ENCODE measurements at places on chromosomes 13 and 19.

GRCh38 chr13:111288276-111288675, 32.2 kb upstream of the TEX29 start:
- no peak for DNase-seq

- DNase-seq = no peak
Observed at GRCh38 chr19:18282788-18283141, 1.3 kb upstream of the JUND start.

GRCh38 chr13:62309904-62310303, 894.3 kb upstream of the PCDH20 start:
- no peak for DNase-seq

DNA sequence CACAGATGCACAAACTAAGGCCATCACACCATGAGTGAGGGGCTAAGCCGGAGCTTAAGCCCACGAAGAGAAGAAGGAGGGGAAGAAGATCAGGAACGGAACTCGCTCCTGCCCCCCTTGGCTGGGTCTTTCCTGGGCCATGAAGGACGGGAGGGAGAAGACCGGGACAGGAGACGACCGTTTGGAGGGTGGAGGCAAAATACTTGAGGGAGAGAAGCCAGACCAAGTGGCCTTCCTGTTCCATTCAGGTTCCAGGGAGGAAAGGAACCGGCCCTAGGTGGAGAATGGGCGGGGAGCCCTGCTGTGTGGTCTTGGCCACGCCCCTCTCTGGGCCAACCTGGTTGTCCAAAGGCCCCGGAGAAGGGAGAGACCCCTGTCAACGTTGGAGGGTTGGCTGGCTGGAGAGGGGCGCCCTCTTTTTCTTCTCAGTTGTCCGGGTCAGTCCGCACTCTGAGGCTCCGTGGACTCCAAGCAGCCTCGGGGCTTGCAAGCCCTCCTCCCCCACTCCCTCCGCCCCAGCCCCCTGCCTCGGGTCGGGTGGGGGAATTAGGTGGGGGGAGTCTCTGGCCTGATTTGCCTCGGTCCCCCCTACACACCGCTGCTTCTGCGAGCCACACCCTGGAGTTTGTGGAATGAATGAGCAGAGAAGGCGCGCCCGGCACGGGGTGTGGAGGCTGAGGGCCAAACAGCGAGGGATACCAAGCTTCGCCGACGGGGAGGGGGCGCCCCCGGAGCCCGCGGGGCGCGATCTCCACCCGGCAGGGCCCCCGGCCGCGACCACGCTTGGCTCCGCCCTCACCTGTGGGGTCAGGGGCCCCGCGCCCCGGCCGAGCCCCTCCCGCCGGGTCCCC, 757 bp downstream of the FBN3 start:
- no peak for DNase-seq

GRCh38 chr19:29371251-29372090, 154.3 kb upstream of the VSTM2B start:
- no peak for DNase-seq

DNA sequence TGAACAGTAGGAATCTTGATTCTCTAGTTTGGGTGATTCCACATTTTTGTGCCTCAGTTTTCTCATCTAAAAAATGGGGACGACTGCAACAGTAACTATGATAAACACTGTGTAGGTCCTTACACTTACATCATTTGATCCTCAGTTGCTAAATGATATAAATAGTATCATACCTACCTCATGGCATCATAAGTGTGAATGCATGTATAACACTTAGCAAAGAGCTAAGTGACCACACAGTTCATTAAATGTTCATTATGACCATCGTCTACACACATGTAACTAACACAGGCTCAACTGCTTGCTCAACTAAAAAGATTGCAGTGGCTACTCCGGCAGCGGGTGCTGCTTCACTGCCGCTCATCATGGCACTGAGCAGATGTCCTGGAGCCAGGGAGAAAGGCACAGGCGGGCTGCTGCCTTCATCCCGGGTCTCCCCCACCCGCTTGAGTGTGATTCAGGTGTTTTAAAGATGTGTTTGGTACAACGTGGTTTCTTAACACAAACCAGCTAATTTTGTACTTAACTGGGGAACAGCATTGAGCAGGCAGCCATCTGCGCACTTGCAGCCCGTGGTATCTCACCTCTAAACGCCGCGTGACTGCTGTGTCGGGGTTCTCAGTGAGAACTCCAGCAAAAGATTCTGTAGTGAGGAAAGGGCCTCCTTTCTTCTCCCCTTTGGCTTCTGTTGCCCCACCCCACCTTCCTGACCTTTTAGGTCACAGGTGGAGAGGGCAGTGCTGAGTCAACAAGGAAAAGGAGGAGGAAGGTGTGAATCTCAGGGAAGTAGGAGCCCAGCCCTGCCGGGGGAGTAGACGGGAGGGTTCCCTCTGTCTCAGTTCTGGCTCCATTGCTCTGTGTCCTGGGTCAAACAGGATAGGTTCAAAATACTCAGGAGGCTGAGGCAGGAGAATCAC, 11.7 kb upstream of the ACTN4 start:
- DNase-seq = no peak

- no peak for DNase-seq
Observed at GRCh38 chr13:79593121-79593520, 112.2 kb downstream of the NDFIP2 start.

- DNase-seq = no peak
Observed at GRCh38 chr13:85108356-85108755, 690.9 kb downstream of the SLITRK6 start.

DNA sequence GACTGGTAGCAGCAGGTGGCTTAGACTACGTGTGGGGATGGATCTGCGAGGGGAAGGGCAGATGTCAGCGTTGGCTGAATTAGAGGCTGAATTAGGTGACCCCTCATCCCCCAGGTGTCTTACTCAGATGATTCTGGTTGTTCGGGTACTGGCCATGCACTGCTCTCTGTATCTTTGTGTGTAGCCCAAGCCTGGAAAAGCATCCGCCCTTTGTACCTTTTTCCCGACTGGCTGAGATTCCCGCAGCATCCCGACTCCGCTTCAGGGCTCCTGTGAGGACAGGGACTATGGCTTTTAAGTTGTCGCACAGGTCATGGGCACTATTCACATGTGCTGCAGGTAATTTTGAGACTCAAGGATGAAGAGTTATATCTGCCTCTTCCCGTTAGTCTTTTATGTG, 7.2 kb downstream of the TFDP1 start:
- DNase-seq = no peak

- no peak for DNase-seq
Observed at GRCh38 chr13:97567510-97568243, 133.7 kb downstream of the RAP2A start.

GRCh38 chr19:12261554-12261953, 33.1 kb downstream of the ZNF44 start:
- no peak for DNase-seq

DNA sequence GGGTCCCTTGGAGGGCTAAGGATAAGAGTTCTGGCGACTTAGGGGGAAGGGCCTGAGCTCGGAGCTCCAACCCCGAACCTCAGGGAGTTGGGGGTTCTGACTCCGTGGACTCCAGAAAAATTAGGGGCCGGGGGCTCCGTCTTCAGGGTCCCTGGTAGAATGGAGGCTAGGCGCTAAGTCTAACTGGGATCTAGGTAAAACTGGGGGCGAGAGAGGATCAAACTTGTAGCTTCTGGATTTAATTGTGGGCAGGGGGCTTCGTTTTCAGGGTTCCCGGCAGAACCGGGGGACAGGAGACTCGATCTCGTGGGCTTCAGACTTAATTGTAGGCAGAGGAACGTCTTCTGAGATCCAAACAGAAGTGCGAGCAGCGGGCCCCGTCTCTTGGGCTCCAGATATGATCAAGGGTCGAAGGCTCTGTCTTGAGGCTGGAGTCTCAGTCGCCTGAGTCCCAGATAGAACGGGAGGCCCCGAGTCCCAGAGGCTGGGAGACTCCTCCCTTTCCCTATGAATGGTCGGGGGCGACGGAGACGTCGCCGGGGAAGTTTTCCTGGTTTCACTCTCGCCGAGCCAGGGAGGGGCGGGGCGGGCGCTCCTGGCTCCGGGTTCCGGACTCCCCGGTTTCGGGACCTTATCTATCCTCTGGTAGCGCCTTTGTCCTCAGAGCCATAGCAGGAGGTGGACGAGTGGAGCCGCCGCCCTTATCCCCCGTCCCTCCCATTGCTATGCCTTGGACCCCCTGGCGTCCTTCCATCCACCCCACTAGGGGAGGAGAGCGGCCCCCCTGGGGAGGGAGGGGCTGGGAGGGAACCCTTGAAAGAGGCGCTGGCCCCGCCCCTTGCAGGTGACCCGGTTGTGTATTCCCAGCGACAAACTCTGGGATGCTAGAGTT, 1.3 kb downstream of the NECTIN2 start:
- DNase-seq = no peak
